Cerebellar nuclear complex (tissue), 1 donor: ENCODE measurements at places on chromosomes 4 and X.

DNA sequence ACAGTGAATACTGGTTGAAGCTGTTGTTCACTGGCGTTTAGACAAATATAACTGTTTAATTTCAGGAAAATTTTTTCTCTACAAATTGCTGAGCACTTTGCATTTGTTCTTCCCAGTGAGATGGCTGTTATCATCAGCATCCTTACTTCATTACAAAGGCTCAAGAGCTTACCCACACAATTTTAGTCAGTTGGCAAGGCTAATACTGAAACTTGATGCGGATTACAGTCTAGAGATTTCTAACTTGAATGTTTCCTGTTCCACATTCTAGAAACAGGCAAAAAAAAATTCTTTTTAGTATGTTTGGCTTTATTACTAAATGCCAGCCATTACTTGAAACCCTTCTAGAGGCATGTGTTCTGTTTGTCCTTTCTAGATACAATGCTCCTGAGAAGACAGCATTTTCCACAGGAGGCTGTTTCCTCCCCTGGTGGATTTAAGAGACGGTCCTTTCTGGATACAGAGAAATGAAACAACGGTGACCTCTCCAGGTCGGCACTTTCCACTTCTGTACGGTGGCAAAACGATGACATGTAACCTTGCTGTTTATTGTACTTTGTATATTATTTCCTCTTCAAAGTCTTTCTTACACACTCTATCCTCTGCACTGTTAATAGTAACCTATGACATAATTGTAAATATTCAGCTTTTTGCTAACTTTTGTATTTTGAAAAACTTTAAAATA, 80.9 kb downstream of the RFC1 start:
- DNase-seq, result no peak

GRCh38 chr4:47500776-47501175, 15.7 kb downstream of the ATP10D start:
- no peak for DNase-seq

- no peak for DNase-seq
These were observed 6.9 kb upstream of the KIAA1210 start for GRCh38 chrX:119134466-119134865.

DNA sequence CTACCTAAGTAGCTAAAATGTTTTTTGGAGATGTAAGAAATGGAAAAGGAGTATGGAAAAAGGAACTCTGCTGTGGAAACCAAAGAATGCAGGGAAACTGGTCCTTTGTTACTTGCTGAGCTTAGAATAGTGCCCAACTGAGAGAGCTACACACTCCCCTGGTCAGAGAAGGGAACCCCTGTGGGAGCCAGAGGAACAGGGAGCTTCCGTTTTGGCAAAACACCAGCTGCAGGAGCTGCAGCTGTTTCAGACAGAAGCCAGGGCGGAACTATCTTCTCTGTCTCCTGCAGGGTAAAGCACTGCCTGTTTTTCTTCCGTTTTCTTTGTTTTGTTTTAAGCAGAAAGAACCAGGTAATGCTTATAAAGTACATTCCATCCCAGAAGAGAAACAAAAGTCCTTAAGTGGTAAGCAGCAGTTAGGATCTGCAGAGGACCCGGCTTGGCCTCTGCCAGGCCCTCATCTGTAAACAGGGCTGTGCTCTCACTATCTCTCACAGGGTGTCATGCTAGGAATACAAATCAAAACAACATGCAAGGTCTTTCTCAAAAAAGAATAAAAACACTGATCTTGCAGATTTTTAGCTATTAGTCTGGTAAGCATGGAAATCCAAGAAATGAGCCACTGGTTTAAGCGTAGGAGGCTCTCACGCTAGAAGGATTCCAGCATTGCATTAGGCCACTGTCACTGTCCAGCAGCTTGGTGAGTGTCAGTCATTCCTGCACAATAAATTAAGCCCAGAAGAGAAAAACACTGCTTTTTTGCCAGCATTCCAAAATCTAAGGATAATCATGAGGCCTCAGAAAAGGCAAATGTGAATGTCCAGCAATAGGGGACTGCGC, 76.1 kb downstream of the CHST7 start:
- no peak for DNase-seq
